Daoy (cell line): ENCODE measurements at places on chromosomes 3 and 15. TPM values are rescaled to one million over a fixed set of nuclear protein-coding genes. Genes with fewer than 3 reads are reported as not detected.

DNA sequence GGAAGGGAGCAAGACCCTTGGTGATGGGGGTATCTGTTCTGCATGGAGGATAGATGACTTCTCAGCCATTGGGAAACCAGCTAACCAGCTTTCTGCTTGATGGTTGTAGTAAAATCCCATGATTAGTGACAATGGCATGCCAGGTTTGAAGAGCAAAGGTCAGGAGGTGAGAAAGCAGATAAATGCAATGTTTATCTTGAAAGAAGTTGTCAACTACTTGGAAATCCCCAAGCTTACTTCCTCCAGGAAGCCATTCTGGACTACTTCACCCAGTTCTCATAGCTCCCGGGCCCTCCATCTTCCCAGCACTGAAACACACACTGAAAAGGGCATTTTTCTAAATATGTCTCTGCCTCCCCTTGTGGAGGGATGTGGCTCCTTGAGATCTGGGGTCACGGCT, 51.3 kb downstream of the SMAD3 start:
- peak; percentile 65 for DNase-seq

GRCh38 chr15:31156808-31157207, 55.3 kb upstream of the TRPM1 start:
- DNase-seq, result no peak

DNA sequence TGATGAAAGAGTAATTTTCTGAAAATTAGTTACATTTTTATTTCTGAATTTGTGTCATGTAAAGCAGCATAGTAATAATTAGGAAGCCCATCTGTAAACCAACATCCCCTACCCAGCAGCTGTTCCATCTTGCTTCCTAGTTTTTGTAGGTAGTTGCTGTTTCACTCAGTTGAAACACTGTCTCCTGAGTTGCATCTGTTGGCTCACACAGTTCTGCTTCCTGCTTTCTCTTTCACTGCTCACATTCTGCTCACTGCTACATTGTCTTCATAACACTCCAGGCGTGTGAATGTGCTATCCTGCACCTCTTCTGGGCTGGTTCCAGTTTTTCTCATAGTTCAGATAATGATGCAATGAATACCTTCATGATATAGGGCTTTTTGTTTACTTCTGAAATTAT, 123.4 kb downstream of the EPHB1 start:
- DNase-seq, result no peak

DNA sequence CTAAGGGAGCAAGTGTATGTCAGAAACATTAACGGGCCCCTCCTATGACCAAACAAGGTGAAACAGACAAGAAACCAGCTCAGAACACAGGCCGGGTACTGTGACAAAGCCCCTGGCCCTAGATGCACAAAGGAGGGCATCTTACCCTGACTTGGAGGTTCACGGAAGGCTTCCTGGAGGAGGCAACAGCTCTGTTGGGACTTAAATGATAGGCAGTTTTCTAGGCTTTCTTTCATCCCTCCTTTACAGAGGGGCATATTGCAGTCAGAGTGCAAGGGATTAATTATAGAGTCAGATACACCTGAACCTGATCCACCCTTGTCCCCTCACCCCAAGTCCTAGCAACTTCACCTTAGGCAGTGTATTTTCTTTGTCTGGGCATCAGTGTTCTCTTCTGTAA, 8.4 kb downstream of the EPHB3 start:
- no peak for DNase-seq

GRCh38 chr3:45560281-45560971, 34.1 kb upstream of the LIMD1 start:
- DNase-seq, result no peak

- DNase-seq, result peak; percentile 72
Observed at GRCh38 chr3:171374661-171375285, 85.4 kb downstream of the TNIK start.

The HIGD2B gene
- not detected in 2 replicates for total RNA-seq

- DNase-seq, result no peak
Observed at GRCh38 chr3:18579661-18580060, 154.5 kb upstream of the SATB1 start.

The SEMA5B gene
- not detected in 2 replicates for total RNA-seq

GRCh38 chr15:71276336-71276665, 161.0 kb downstream of the THSD4 start:
- DNase-seq, result no peak

The CYP1A1 gene
- 0.92 and 3.8 TPM in 2 replicates for total RNA-seq

The AHSG gene
- total RNA-seq, result not detected in 2 replicates

The PROK2 gene
- total RNA-seq, result 1.0 and 1.9 TPM in 2 replicates

DNA sequence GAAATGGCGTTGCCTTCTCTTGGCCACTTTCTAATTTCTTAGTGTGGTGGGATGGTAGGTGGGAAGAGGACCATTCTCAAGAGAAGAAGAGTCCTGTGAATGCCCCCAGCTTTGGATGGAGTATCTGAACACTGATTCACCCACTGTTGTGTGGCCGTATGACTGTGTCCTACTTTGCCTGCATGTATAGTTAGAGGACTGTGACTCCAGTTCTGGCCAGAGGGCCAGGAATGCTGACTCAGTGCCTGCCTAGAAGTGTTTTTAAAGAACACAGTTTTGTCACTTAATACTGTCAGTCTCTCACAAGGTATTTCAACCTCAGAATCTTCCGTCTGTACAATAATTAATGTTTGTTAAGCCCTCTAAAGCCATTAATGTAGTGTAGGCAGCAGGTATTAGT, 2.1 kb downstream of the SEC61A1 start:
- peak; percentile 28 for DNase-seq

The TM4SF18 gene
- total RNA-seq, result 0.23 TPM in 1 of 2 replicates, not detected in the other

The CGGBP1 gene
- total RNA-seq, result 25.8 and 28.6 TPM in 2 replicates

The ITIH1 gene
- not detected in 2 replicates for total RNA-seq

The FBXO40 gene
- total RNA-seq, result not detected in 2 replicates
